Lower lobe of right lung (tissue), 2 donors: ENCODE measurements at places on chromosomes 4 and X. TPM values are rescaled to one million over a fixed set of nuclear protein-coding genes. Genes with fewer than 3 reads are reported as not detected.

DNA sequence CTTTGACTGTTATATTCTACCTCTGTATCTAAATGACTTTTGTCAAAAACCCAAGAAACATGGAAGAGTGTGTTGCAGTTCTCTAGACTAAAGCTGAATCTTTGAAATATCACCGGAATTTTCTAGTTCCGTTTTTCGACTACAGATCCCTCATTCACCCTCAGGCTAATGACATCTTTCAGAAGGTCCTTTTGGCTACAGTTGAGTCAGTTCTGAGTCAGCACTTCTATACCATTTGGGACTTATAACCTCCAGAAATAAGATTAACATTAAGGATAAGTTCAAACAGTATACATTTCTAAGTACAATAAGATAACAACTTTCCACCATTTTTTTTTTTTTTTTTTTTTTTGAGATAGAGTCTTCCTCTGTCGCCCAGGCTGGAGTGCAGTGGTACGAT, 331.0 kb upstream of the CPXCR1 start:
- no peak for DNase-seq

DNA sequence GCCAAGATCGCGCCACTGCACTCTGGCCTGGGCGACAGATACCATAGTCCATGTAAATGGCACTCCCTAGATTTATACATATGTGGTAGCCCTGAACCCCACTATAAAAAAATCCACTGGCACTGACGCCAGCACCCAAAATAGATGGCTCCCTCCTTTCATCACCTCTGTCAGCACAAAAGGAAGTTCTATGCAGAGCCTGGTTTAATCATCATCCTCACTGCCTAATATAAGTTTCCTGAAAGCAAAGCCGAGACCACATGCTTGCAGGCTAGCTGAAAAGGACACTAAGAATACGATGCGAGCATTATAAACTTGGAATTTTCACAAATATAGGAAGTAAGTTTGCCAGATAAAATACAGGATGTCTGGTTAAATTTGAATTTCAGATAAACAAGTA, 27.5 kb upstream of the DOCK11 start:
- no peak for DNase-seq

DNA sequence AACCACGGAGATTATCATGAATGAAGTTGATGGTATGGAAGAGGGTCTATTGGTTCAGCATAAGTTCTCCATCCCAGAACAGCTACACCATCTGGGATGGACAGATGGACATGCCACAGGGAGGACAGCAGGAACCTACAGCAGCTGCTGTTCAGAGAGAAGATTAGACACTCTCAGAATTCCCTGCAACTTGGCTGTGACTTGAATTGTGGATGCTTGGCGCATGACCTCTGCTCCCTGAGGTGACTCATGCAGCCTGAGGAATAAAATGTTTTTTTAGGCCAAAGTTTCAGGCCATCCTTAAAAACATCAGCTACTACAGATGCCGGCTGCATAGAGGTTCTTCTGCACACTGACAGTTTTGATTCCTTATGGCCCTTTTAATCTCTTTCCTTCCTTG, 97.3 kb downstream of the RS1 start:
- no peak for DNase-seq

FDCSP gene
- not detected for total RNA-seq

SLC6A14 gene
- total RNA-seq = 45.4 TPM

LRRC66 gene
- 0.21 TPM for total RNA-seq

DNA sequence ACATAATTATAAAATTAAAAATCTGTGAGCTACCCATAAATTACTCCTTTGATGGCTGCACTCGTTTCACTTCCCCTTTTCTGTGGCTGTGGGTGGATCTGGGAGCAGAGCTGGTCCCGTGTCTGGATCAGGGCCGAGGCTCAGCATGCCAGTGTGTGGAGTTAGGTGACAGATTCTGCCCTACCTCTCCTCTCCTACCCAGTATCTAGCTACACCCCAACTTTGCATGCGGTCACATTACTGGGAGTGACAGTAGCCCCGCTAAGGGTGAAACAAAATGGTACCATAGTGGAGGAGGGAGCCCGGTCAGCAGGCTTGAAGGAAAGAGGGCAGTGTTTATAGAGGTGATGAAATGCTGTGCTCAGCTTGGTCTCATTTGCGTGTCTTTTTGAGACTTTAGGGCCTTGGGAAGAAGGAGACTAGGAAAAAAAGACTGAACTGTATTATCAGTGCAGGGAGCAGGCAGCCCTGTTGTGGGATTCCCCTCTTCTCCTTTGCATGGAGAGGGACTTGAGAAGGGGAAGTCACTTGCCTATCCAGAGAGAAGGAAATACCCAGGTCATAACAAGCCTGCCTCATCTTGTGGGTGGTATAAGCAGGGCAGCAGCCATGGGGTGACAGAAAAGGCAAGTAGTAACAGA, 48.4 kb downstream of the ARHGAP10 start:
- DNase-seq = peak; percentile 69

OPRPN gene
- total RNA-seq = not detected

DNA sequence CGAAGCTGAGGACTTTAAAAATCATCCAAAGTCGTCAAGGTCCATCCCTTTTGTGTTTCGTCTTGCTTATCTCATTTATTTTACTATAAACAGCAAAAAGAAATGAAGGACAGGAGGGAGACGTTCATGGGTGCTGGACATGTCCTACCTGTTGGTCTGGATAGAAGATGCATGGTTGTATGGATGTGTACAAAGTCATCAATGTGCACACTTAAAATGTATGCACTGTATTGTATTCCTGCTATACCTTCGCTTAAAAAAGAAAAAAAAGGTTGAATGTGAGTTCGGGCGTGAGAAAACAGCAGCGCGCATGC, 313 bp upstream of the BLOC1S4 start:
- no peak for DNase-seq

DNA sequence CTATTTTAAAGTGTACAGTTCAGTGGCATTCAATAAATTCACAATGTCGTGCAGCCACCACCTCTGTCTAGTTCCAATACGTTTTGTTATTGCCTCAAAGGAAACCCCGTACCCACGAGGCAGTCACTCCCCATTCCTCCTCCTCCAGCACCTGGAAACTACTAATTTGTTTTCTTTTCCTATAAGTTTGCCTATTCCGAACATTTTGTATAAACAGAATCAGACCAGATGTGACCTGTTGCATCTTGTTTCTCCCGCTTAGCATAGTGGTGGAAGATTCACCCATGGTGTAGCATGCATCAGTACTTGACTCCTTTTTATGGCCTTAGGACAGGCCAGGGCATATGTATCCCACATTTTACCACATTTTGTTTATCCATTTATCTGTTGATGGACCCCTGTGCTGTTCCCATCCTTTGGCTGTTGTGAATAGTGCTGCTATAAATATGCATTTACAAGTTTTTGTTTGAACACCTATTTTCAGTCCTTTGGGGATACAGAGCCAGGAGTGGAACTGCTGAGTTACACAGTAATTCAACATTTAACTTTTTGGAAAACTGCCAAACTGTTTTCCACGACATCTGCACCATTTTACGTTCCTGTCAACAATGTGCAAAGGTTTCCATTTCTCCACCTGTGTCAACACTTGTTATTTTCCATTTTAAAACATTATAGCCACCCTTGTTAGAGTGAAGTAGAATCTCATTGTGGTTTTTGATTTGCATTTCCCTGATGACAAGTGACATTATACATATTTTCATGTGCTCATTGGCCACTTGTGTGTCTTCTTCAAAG, 57.8 kb upstream of the STX18 start:
- DNase-seq = no peak

COX7B2 gene
- total RNA-seq = not detected

MAGEC2 gene
- total RNA-seq = not detected

SPIN2A gene
- 0.74 TPM for total RNA-seq

- no peak for DNase-seq
These were observed 249.1 kb downstream of the GBA3 start for GRCh38 chr4:22941688-22942375.
